ENCODE measurements at places on chromosomes 5 and 9. TPM values are rescaled to one million over a fixed set of nuclear protein-coding genes. Genes with fewer than 3 reads are reported as not detected.

DNA sequence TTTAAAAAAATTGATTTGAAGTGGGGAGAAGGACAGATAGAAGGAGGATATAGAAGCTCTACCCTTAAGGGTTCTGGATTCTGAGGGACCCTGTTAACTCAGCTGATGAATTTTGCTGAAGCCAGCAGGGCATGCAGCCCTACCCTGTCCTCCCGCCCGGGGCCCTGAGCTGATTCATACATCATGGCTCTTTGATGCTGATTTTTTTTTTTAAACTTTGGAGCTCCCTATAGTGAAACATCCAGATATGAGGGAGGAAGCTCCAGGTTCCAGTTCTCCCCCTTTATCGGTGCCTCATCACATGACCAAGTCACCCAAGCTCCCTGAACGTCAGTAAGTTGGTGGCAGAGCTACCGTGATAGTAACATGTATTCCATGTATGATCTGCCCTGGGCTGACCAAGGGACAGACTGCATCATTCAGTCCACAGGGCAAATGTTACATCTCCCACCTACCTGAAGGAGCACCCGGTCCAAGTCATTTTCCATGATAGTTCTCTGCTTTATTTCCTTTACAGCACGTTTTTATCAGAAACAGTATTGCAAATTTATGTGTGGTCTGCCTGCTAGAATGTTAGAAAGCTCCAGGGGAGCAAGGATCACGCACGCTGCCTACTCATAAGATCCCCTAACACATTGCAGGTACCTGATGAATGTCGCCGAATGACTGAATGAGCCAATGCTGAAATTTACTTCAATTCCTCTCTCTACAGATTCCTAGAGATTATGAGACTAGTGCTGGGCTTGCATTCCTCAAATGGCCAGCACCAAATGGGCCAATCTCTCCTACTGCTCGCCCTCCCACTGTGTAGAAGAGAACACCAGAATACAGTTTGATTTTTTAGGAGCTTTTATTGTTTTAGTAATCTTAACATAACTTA is 25.9 kb downstream of the SPARC start:
- no peak for DNase-seq

DNA sequence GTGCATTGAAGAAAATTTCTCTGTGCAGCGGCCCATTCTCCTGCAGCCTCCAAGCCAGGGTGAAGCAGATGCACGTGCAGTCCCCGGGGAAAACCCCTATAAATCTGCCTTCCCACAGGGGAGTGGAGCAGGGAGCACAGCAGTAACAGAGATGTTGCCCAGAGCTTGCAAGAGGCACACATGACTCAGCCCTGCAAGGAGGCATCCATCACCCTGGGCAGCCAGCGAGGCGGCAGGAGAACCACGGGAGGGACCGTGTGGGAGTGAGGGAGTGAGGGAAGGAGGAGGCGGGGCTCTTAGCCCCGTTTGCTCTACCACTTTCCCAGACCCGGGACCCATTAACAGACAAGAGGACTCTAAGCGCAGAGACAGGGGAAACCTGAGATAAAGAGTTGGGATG is 96.2 kb upstream of the ARAP3 start:
- no peak for DNase-seq

The LURAP1L gene
- total RNA-seq, result 14.7 TPM

DNA sequence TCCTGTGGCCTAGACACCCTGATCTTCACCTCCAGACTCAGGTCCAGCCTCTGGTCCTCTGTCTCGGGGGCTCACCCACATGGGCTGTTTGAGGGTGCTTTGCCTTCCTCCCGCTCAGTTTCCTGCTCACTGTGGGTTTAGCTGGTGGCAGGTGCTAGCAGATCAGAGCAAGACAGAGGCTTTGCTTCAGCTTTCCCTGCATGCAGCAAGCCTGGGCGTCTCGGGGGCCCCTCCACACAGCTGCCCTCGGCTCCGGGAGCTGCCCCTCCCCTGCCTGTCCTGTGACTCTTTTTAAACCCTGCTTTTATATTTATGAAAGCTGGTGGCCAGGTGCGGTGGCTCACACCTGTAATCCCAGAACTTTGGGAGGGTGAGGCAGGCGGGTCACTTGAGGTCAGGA is 14.6 kb downstream of the MRPL36 start:
- DNase-seq, result no peak

The RNF14 gene
- 93.3 TPM for total RNA-seq

DNA sequence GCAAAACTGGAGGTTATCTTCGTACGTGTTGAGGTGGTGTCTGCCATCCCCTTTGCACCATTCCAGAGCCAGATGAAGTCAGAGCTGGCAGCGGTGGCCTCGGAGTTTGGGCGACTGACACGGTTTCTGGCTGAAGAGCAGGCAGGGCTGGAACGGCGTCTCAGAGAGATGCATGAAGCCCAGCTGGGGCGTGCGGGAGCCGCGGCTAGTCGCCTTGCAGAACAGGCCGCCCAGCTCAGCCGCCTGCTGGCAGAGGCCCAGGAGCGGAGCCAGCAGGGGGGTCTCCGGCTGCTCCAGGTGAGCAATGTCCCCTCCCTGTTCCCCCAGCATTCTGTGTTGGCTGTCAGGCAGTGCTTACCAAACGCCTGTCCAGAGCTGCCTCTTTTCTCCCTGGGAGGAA is 9.5 kb downstream of the TRIM41 start:
- no peak for DNase-seq

The FGD3 gene
- total RNA-seq, result 13.7 TPM

- DNase-seq, result no peak
Measured at GRCh38 chr9:128733256-128733655, 9.3 kb upstream of the ZDHHC12 start.

- no peak for DNase-seq
Measured at GRCh38 chr5:137733006-137733405, 2.9 kb downstream of the KLHL3 start.

The SPINK13 gene
- not detected for total RNA-seq

The PCDHA13 gene
- total RNA-seq, result 0.56 TPM

GRCh38 chr5:157390551-157391297 is 69.3 kb upstream of the NIPAL4 start:
- DNase-seq, result no peak

DNA sequence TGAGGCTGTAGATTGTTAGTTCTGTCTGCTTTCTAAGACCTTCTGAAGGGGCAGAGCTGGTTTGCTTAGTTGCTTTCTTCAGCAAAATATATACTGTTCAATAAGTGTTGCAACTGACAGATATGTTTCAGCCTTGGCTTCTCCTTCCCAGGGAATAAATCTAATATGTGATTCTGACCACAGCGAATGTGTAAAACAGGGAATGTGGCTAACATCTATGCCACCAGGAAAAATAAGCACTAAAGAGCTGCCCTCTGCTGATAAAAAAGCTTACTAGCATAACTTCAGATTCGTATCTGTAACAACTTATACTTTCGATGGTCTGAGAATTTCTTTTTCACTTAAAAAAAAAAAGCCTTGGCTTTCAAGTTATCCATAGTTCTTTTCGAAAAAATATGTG is 13.0 kb upstream of the OSMR start:
- DNase-seq, result no peak

- DNase-seq, result no peak
Measured at GRCh38 chr5:89397096-89397495, 514.1 kb upstream of the MEF2C start.

The TICAM2 gene
- total RNA-seq, result 1.6 TPM

DNA sequence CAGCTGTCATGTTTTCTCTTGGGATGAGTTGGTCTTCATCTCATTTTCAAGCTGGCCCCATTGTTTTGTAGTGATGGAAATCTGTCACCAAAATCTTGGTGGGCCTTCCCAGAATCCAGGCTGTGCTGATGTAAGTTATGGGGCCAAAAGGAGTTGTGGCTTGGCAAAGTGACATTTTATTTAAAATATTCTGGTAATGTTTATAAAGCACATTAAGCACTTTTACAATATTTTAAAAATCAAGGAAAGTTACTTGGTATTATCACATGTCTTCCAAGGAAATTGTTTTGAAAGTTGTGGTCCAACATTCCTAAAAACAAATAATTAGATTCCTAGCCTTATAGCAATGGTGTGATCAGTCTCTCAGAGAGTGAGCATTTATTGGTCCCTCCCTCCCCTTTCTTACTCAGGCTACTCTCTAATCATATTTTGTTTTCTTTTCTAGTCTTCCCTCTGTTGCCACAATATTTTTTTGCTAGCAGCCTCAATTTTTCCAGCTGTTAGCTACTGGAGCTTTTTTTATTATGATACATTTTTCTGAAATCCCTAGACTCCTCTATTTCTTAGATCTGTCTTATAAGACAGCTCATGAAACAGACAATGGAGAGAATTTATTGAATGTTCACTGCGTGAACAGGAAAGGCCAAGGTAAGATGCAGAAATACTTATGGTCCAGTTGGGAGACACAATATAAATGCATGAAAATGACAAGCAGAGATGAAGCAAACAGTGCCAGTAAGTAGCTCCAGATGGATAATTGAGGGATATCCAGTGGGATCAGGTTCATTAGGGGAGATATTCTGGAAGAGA is 408.1 kb upstream of the ZNF608 start:
- no peak for DNase-seq

DNA sequence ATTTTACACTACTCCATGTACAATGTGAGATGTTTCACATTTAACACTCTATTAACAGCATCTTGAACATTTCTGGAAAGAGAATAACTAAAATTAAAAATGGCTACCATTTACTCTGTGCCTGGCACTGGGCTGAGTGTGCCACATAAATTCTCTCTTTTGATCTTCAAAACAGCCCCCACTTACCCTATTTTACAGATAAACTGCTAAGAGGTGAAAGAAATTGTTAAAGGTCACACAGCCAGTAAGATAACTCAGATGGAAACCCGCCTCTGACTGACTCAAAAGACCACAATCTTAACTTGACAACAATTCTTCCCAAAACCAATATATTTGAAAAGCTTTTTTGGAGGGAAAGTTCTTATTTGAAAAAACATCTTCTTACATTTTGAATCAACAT is 97.3 kb downstream of the MAPKAP1 start:
- no peak for DNase-seq

The EHMT1 gene
- total RNA-seq, result 67.6 TPM

- DNase-seq, result no peak
Measured at GRCh38 chr9:23322392-23322791, 503.6 kb downstream of the ELAVL2 start.

The IFNK gene
- not detected for total RNA-seq

GRCh38 chr5:168368854-168369253 is 77.4 kb downstream of the WWC1 start:
- no peak for DNase-seq

DNA sequence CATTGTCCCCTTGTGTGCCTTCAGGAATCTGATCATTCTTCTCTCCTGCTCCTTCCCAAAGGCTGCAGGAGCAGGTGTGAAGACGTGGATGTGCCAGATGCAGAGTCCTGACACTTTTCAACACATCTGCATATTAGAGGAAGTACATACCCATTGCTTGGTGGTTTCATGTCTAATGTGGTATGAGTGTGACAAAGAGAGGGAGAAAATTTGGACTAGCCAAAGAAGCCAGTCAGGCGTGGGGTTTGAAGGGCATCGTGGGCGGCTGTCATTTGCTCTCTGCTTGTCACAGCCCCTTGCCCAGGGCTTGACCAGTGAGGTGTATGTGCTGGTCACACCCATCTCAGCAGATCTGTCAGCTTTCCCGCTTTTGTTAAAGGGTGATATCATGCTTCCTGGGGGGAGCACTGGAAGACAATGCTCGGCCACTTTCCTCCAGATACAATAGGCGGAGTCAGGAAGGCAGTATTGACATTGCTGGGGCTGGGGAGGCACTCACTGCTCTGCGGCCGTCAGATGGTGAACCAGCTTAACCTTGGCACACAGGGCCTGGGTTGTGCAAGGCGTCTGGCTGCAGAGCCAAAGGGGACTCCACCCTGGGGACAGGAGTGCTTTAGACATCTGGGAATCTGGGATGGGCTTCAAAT is 8.6 kb downstream of the TEK start:
- DNase-seq, result no peak

- no peak for DNase-seq
Measured at GRCh38 chr9:119365291-119366027, 3.8 kb downstream of the BRINP1 start.

- no peak for DNase-seq
Measured at GRCh38 chr9:98101416-98101815, 17.6 kb downstream of the TRIM14 start.

- DNase-seq, result no peak
Measured at GRCh38 chr5:149172261-149172660, 31.0 kb downstream of the ABLIM3 start.

GRCh38 chr9:109950710-109951443 is 170.9 kb downstream of the PALM2AKAP2 start:
- DNase-seq, result no peak

The REXO4 gene
- 7.7 TPM for total RNA-seq

- no peak for DNase-seq
Measured at GRCh38 chr9:16619402-16619801, 251.1 kb downstream of the BNC2 start.

The ZFP2 gene
- total RNA-seq, result 1.1 TPM

DNA sequence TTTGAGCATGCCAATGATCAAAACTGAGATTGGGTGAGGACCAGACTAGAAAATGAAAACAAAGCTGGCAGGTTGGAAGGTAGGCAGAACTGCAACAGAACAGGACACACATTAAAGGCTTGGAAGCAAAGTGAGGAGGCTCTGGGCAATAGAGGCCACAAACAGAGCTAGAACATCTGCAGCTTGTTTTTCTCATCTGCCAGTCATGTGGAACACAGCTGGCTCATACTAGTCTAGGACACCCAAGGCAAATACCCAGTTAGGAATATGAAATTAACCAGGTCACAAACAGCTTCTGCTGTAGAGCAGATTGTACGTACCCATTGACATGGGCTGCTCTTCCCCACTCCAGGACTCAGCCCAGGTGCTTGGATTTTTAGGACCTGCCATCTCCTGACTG is 61.7 kb downstream of the SPEF2 start:
- DNase-seq, result no peak

- no peak for DNase-seq
Measured at GRCh38 chr5:64050296-64050695, 88.1 kb upstream of the HTR1A start.

The NIPAL4 gene
- 0.27 TPM for total RNA-seq

GRCh38 chr5:141873933-141874261 is 4.3 kb downstream of the PCDH1 start:
- DNase-seq, result no peak

The PRLR gene
- 0.71 TPM for total RNA-seq

DNA sequence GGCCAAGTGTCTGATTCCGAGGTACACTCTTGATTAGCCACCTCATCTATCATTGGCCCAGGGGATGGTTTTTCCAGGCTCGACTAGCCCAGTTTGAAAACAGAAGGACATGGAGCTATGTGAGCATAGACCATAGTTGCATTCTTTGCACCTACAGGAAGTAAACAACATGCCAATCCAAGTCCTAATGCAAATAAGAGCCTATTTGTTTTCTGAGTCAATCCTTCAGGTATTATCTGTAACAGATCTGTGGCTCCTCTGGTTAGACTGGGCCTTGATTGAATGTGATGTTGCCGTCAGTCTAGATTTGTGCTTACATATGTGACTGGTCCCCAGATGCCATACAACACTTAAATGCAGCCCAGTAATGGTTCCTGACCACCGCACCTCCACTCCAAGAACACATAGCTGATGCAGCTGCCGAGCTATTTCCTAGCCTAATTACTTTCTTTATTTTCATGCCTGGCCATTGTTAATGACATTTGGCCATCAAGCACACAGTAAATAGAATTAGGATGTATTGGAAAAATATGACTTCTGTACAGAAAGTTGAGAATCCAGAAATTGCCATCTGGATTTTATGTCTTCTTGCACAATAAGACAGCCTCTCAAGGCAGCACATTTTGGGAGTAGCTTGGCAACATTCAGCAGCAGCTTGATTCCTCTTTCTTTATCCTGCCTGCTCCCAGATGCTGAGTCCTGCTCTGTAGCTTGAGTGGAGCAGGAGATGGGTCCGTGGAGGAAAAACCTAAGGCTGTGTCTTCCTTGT is 29.5 kb upstream of the ARHGAP26 start:
- no peak for DNase-seq
